PC-3 (cell line): ENCODE measurements at places on chromosomes 4 and X. TPM values are rescaled to one million over a fixed set of nuclear protein-coding genes. Genes with fewer than 3 reads are reported as not detected.

CENPI gene
- total RNA-seq = 28.9 and 34.7 TPM in 2 replicates

- no peak for DNase-seq
- H3K27me3 ChIP-seq = no peaks in the 10 kb centered on the region
- H3K4me1 ChIP-seq = no peaks in the 10 kb centered on the region
- no peaks in the 10 kb centered on the region for H3K36me3 ChIP-seq
- no peak overlapping the region for H3K4me3 ChIP-seq
- no peak overlapping the region for H3K27ac ChIP-seq
Observed at GRCh38 chr4:85565761-85566480, 91.0 kb downstream of the ARHGAP24 start.

DNA sequence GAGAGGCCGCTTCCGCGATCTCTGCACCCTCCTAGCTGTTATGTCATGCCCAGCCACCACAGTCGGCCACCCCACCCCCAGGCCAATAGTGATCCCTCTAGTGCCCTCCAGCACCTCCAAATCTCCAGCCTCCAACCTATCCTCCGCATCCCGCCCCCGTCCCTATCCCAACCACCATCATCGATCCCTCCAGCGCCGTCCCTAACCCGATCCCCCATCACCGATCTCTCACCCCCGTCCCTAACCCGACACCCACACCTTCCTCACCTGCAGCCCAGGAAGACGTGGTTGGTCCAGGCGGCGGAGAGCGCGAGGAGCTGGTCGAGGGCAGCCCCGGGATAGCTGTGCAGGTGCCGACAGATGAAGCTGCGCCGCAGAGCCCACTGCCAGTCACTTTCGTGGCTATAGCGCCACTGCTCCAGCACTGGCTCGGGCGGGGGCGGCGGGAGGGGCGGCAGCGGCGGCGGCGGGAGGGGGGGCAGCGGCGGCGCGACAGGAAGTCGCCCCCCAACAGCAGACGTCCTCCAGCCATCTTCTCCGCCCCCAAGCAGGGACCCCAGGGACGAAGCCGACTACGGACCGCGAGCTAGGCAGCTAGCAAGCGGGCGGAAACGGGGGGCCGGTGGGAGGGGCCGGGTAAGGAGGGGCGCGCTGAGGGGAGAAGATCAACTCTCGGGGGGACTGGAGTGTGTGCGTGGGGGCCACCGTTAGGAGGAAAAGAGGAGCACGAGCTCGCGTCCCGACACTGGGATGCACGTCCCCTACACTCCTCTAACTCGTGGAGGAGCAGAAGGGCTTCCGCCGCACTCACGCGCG, 552 bp downstream of the NKRF start:
- peak overlapping the region; percentile 60 for H3K27ac ChIP-seq
- no peaks in the 10 kb centered on the region for H3K27me3 ChIP-seq
- no peak for DNase-seq
- no peaks in the 10 kb centered on the region; the same call in 1 of the 2 replicates for H3K36me3 ChIP-seq
- peak overlapping the region; percentile 93 for H3K4me3 ChIP-seq

DNA sequence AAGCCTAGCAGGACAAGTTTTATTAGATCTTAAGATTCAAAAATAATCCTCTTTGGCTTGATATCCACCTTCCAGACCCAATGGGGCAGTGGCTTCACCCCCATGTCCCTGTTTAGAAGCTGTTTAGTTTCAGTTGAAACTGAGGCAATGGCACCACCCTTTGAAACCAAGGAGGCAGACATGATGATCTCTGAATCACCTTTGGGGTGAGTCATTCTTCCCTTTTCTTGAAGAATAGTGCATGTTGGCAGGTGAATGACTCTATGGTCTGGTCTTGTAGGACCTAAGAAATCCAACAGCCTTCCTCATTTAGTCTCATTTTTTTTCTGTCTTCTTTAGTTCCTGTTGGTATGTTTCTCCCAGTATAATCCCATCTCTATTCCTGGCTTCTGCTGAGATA, 29.5 kb upstream of the BMP15 start:
- no peaks in the 10 kb centered on the region for H3K4me1 ChIP-seq
- DNase-seq = peak; percentile 18

SPIN4 gene
- 9.0 and 12.1 TPM in 2 replicates for total RNA-seq

- H3K4me3 ChIP-seq = peak overlapping the region; percentile 36; the same call in 1 of the 2 replicates
- 0 out of 2 replicates have a peak, but pooled peaks cover 9% of the 10 kb centered on the region for H3K4me1 ChIP-seq
- H3K27me3 ChIP-seq = no peaks in the 10 kb centered on the region
- H3K36me3 ChIP-seq = no peaks in the 10 kb centered on the region
- peak; percentile 43 for DNase-seq
Observed at GRCh38 chr4:184487503-184487902, 13.2 kb upstream of the IRF2 start.

SSX1 gene
- not detected in 2 replicates for total RNA-seq

- peaks cover 34% of the 10 kb centered on the region for H3K4me1 ChIP-seq
- DNase-seq = peak; percentile 48
- peak overlapping the region; percentile 87 for H3K4me3 ChIP-seq
- peaks cover 3% of the 10 kb centered on the region for H3K36me3 ChIP-seq
- peak overlapping the region; percentile 72 for H3K27ac ChIP-seq
Observed at GRCh38 chr4:169269916-169270809, 593 bp downstream of the SH3RF1 start.

MAGEA8 gene
- total RNA-seq = not detected in 2 replicates

CCNB3 gene
- total RNA-seq = 0.33 and 2.1 TPM in 2 replicates

DNA sequence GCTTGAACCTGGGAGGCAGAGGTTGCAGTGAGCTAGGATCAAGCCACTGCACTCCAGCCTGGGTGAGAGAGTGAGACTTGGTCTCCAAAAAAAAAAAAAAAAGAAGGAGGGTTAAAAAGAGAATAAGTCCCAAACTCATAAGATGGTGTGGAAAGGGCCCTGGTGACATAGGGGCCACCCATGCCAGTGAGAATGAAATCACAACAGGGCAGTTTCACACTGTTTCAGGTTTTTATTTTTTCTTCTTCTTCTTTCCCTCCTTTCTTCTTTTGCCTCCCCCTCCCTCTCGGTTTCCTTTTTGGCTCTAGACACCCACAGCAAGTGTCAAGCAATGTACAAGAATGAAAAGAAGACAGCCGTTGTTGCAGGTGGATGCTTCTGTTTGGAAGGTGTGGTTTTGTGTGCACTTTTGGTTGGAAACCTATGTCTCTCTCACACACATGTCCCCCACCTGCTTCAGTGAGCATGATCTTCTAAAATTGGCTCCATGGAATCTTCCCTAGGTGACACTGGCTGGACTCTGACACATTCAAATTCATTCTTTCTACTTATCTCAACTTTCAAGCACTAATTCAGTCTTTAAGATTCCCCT, 14.4 kb upstream of the TLR8 start:
- H3K36me3 ChIP-seq = no peaks in the 10 kb centered on the region
- no peak overlapping the region for H3K4me3 ChIP-seq

GRCh38 chr4:133720001-133720400, 481.6 kb downstream of the PABPC4L start:
- H3K4me1 ChIP-seq = no peaks in the 10 kb centered on the region
- H3K27me3 ChIP-seq = no peaks in the 10 kb centered on the region
- no peaks in the 10 kb centered on the region for H3K36me3 ChIP-seq
- no peak overlapping the region for H3K4me3 ChIP-seq
- H3K27ac ChIP-seq = no peak overlapping the region

GRCh38 chrX:27619975-27620374, 29.8 kb downstream of the DCAF8L2 start:
- DNase-seq = peak; percentile 51
- H3K27me3 ChIP-seq = no peaks in the 10 kb centered on the region
- H3K4me1 ChIP-seq = no peaks in the 10 kb centered on the region
- H3K36me3 ChIP-seq = no peaks in the 10 kb centered on the region
